ENCODE measurements at places on chromosomes 12 and 14. TPM values are rescaled to one million over a fixed set of nuclear protein-coding genes. Genes with fewer than 3 reads are reported as not detected.

The SPATS2 gene
- 44.3 TPM for polyA plus RNA-seq

The PAN2 gene
- polyA plus RNA-seq = 75.8 TPM

GRCh38 chr12:89544681-89545184, 18.9 kb upstream of the POC1B start:
- no peak for DNase-seq

GRCh38 chr12:116630762-116631161, 71.6 kb downstream of the MAP1LC3B2 start:
- no peak for DNase-seq

- DNase-seq = no peak
These were observed 36.0 kb downstream of the FBRSL1 start for GRCh38 chr12:132525833-132526455.
